Dermis blood vessel endothelial cell (primary cell): ENCODE measurements at places on chromosomes 1 and 21. TPM values are rescaled to one million over a fixed set of nuclear protein-coding genes. Genes with fewer than 3 reads are reported as not detected.
A peak's percentile ranks its signal among the peaks of the same experiment; 100 is the strongest.

Gene TMEM269
- not detected in 2 replicates for total RNA-seq

Gene FAM163A
- total RNA-seq, result under 0.01 and 0.05 TPM in 2 replicates

Gene ANGPTL7
- not detected in 2 replicates for total RNA-seq

GRCh38 chr1:118366286-118366685 is 181.3 kb upstream of the SPAG17 start:
- DNase-seq, result no peak

DNA sequence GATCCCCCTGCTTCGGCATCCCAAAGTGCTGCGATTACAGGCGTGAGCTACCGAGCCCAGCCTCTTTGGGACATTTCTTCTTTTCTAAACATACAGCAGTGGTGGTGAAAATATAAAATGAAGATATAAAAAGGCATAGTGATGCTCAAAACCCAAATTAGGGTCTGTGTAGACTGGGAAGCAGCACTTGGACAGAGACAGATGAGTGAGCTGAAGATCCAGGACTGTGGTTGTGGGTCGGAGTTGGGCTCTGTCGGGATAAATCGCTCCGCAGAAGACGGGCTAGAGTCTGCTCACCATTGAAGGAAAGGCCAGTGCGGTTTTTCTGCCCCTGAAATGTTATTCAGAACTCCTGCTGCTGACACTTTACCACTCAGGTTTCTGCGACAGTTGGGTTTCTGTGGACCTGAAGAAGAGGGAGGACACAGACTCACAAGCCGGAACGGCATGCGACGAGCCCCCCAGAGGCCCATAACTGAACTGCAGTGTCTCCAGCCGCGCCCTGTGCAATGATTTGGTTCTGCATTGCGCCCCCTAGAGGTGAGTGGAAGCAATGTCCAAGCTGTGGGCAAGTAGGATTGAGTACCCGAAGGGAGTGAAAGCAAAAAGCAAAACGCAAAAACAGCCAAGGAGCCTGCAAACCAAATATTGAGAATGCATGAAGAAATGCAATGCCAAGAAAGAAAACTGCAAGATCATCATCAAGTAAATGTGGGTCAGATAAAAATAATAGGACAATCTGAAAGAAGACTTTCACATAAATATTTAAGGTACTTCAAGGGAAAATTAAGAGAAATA is 66.6 kb downstream of the GABPA start:
- DNase-seq, result peak; percentile 89

- DNase-seq, result no peak
Measured at GRCh38 chr21:44540741-44541288, 820 bp upstream of the KRTAP10-1 start.

- DNase-seq, result no peak
Measured at GRCh38 chr1:234881893-234882771, 246.5 kb downstream of the TOMM20 start.

- peak; percentile 76 for DNase-seq
Measured at GRCh38 chr1:34842952-34843371, 16.6 kb downstream of the SMIM12 start.

DNA sequence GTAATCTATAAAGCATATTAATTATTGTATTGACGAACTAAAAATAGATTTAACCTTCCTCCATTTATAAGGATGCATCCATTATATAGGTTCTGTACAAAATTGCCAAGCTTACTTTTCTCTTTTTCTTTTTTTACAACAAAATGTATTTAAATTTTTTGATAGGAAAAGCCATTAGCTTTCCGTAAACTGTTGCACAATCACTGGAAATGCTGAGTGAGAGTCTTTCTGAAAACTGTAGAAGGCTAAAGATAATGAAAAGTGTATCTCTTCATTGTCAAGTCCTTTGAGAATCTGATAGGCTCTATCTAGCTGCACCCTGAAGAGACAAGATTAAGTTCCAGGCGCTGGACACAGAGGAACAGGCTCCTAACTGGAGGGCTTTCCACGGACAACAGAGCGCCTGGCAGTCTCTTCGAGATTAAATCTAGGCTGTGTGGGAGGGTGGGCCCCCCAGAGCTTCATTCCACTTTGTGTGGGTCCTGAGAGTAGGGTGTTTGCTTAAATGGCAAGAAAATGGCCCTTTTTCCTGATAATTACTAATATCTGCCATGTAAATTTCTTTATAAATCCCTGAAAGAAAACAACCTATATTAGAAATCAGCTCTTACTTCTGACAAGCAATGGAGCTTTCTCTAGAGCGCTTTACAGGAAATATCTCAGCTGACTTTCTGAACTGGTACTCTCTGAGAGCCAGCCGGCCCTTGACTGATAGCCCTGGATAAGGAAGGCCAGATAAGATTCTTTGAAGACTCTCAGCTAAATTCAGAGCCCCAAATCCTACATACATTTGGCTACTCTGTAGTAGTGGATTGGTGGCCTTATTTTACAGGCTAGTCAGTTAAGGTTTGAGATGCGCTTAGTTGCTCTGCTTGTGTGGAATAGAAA is 108.3 kb downstream of the FMN2 start:
- DNase-seq, result no peak
